Activated naive CD8-positive, alpha-beta T cell treated with anti-CD3 and anti-CD28 coated beads, Interleukin-2, amount 10 ng/mL, durations not matched to agents 7 days and 5 days (primary cell): ENCODE measurements at places on chromosomes 4 and X. TPM values are rescaled to one million over a fixed set of nuclear protein-coding genes. Genes with fewer than 3 reads are reported as not detected.

The MAGEB1 gene
- not detected for total RNA-seq

The SRPK3 gene
- not detected for total RNA-seq

The UGT2B10 gene
- not detected for total RNA-seq

The SH3RF1 gene
- not detected for total RNA-seq

The ELOVL6 gene
- total RNA-seq, result 14.6 TPM
